CD4-positive, alpha-beta memory T cell (primary cell): ENCODE measurements at places on chromosomes 11 and 22. TPM values are rescaled to one million over a fixed set of nuclear protein-coding genes. Genes with fewer than 3 reads are reported as not detected.

Gene TEAD1
- 1.1 TPM for total RNA-seq

Gene SLC22A8
- not detected for total RNA-seq

Gene C22orf42
- total RNA-seq, result not detected

Gene FAM181B
- total RNA-seq, result not detected

Gene VPREB1
- total RNA-seq, result not detected

- no peak overlapping the region for H3K4me3 ChIP-seq
- H3K36me3 ChIP-seq, result no peaks in the 10 kb centered on the region
- no peaks in the 10 kb centered on the region for H3K27me3 ChIP-seq
These were observed 144.0 kb downstream of the SPON1 start for GRCh38 chr11:14106303-14107049.

- no peaks in the 10 kb centered on the region for H3K36me3 ChIP-seq
- no peak overlapping the region for H3K27ac ChIP-seq
- H3K4me1 ChIP-seq, result no peaks in the 10 kb centered on the region
- no peaks in the 10 kb centered on the region for H3K27me3 ChIP-seq
- H3K4me3 ChIP-seq, result no peak overlapping the region
- DNase-seq, result no peak
These were observed 18.6 kb upstream of the LMO2 start for GRCh38 chr11:33910296-33910957.

- no peak overlapping the region for H3K4me3 ChIP-seq
- no peaks in the 10 kb centered on the region for H3K36me3 ChIP-seq
- peaks cover 5% of the 10 kb centered on the region for H3K4me1 ChIP-seq
- no peaks in the 10 kb centered on the region for H3K27me3 ChIP-seq
These were observed 7.6 kb downstream of the TSPO start for GRCh38 chr22:43158778-43159483.

DNA sequence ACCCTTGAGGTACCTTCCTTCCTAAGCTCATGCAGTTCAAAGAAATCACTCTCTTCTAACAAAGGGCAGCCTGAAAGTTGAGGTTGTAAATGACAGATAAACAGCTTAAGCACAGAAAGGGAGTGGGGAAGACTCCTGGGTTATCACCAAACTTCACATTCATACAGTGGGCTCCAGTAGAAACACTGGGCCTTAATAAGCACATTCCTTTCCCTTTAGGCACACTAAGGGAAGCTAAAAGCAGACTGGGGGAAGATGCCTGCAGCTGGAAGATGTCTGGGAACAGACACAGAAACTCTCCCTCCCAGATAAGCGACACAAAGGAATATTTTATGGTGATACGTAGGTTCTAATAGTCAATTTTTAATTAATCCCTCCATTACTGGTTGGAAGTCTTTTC lies 350.3 kb upstream of the MPPED2 start:
- no peak for DNase-seq
- no peak overlapping the region for H3K27ac ChIP-seq
- no peaks in the 10 kb centered on the region for H3K4me1 ChIP-seq

GRCh38 chr11:128964463-128964930 lies 21.8 kb upstream of the TP53AIP1 start:
- no peak overlapping the region for H3K27ac ChIP-seq
- no peaks in the 10 kb centered on the region for H3K27me3 ChIP-seq
- no peaks in the 10 kb centered on the region for H3K36me3 ChIP-seq
- DNase-seq, result no peak

DNA sequence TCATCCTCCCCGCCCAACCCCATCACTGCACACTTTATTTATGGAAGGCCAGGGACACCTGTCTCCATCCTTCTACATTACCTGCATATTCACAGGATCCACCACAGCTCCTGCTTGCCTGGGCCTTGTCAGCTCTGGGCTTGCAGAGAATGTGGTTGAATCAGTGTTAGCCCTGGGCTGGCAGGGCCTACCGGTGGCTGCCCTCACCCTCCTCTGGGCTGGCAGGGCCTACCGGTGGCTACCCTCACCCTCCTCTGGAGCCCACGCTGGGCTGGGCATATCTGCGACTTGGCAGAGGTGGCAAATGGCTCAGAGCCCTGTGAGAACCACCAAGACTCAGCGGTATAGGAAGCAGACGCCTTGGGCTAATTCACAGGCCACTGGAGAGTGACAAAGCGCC lies 300.9 kb downstream of the NTM start:
- no peak overlapping the region for H3K27ac ChIP-seq
- DNase-seq, result no peak
- no peaks in the 10 kb centered on the region for H3K4me1 ChIP-seq

- H3K27me3 ChIP-seq, result no peaks in the 10 kb centered on the region
- no peak overlapping the region for H3K4me3 ChIP-seq
- H3K27ac ChIP-seq, result no peak overlapping the region
- no peak for DNase-seq
These were observed 35.9 kb upstream of the SESN3 start for GRCh38 chr11:95266751-95267374.

- no peaks in the 10 kb centered on the region for H3K36me3 ChIP-seq
- no peak overlapping the region for H3K27ac ChIP-seq
- H3K4me3 ChIP-seq, result no peak overlapping the region
These were observed 9.7 kb downstream of the MRGPRF start for GRCh38 chr11:69003301-69003865.

GRCh38 chr11:91199866-91200265 lies 977.0 kb upstream of the CHORDC1 start:
- no peaks in the 10 kb centered on the region for H3K4me1 ChIP-seq
- H3K27me3 ChIP-seq, result no peaks in the 10 kb centered on the region
- no peak overlapping the region for H3K4me3 ChIP-seq
- DNase-seq, result no peak

DNA sequence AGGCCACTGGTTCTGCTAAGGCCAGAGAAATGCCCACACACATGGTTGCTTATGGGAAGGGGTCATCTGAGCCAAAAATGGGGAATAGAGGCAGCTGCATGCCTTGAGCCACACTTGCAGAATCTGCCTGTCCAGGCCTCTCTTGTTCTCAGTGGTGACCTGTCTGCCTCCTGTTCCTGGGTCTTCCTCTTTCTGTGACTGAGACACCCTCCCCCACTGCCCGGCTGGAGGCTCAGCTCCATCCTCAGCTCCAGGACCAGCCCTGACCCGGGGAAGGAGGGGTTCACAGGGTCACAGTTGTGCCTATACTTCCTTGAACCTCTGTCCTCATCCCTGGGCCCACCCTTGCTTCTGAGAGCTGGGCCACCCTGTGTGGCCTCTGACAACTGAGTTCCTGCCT lies 52.3 kb downstream of the CSF2RB start:
- no peaks in the 10 kb centered on the region for H3K27me3 ChIP-seq
- no peak for DNase-seq
- H3K4me3 ChIP-seq, result no peak overlapping the region
- H3K27ac ChIP-seq, result no peak overlapping the region
- H3K4me1 ChIP-seq, result no peaks in the 10 kb centered on the region

DNA sequence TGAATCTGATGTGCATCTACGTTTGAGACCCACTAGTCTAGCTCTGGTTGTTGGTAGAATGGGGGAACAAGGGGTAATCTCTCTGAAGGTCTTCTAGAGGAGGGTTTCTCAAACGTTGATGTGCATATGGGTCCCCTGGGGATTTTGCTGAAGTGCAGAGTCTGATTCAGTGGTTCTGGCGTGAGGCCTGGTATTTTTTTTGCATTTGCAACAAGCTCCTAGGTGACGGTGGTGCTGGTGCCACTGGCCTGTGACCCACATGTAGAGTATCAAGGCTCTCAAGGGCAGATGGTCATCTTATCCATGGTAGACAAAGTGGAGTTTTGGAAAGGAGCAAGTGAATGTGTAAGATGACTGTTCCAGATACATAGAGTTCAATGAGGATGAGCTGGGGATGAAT lies 97.1 kb downstream of the CEP164 start:
- H3K4me3 ChIP-seq, result no peak overlapping the region
- peaks cover 6% of the 10 kb centered on the region for H3K4me1 ChIP-seq
- H3K27me3 ChIP-seq, result no peaks in the 10 kb centered on the region
- no peak overlapping the region for H3K27ac ChIP-seq
- H3K36me3 ChIP-seq, result no peaks in the 10 kb centered on the region

GRCh38 chr22:50445880-50446707 lies 28.7 kb downstream of the SBF1 start:
- no peak overlapping the region for H3K4me3 ChIP-seq
- no peak overlapping the region for H3K27ac ChIP-seq
- peaks cover 28% of the 10 kb centered on the region for H3K36me3 ChIP-seq
- H3K4me1 ChIP-seq, result peaks cover 16% of the 10 kb centered on the region
- no peaks in the 10 kb centered on the region for H3K27me3 ChIP-seq

DNA sequence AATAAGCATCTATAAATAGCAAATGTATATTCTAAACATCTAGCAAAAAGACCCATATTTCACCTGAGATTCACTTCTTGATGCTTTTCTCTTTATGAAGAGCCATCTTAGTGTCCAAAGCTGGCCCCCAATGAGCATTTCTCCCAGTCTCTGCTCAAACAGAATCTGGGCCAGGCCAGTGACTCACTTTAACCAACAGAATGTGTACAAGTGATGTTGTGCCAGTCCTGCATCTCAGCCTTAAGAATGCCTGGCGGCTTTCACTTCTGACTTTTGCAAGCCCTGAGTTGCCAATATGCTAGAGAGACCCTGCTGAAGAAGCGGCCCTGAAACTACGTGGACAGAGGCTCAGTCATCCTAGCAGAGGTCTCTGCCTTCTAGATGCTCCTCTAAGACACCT lies 6.9 kb upstream of the COPB1 start:
- no peaks in the 10 kb centered on the region for H3K4me1 ChIP-seq
- no peak overlapping the region for H3K4me3 ChIP-seq
- no peak overlapping the region for H3K27ac ChIP-seq
- no peak for DNase-seq
- no peaks in the 10 kb centered on the region for H3K27me3 ChIP-seq

DNA sequence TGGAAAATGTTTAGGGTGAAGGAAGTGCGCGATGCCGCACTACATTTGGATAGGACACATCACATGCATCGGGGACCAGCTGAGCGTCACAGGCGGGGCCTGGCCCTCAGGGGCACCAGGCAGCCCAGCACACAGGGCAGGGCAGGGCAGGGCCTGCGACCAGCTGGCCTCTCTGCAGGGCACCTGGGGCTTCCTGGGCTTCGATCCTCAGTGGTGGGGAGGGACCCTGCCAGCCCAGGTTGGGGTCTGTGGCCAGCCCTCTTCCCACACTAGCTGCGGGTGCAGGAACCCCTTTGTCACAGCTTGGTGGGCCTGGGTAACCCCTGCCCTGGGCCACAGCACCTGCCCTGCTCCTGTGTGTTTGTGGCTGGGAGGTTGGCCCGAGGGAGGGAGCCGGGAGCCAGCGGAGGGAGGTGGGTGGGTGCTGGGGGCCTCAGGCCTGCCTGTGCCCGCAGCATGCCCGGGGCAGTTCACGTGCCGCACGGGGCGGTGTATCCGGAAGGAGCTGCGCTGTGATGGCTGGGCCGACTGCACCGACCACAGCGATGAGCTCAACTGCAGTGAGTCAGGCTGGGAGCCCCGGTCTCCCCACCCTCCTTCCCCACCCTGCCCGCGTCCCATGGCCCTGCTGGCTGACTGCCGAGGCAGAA lies 37.9 kb downstream of the ST14 start:
- no peaks in the 10 kb centered on the region for H3K27me3 ChIP-seq
- no peaks in the 10 kb centered on the region for H3K4me1 ChIP-seq
- no peak for DNase-seq
- H3K27ac ChIP-seq, result no peak overlapping the region
- no peak overlapping the region for H3K4me3 ChIP-seq
- H3K36me3 ChIP-seq, result no peaks in the 10 kb centered on the region

- H3K27ac ChIP-seq, result no peak overlapping the region
- H3K4me1 ChIP-seq, result no peaks in the 10 kb centered on the region
- no peaks in the 10 kb centered on the region for H3K36me3 ChIP-seq
- DNase-seq, result no peak
These were observed 110.1 kb downstream of the RPL27A start for GRCh38 chr11:8792710-8793109.

DNA sequence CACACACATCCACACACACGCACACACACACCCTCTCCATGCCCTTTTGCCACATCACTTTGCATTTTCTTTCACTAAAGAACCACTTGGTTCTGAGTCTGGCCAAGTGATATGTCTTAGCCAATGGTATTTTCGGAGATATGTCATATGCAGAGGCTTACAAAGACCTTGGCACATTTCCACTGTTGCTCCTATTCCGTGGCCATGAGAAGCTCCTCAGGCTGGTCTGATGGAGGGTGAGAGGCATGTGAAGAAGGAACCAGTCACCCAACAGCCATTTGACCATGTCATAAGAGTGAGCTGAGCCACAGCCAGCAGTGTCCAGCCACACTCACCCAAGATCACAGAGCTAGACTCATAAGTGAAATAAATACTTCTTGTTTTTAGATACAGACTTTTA lies 212.6 kb upstream of the NAV2 start:
- no peak overlapping the region for H3K27ac ChIP-seq
- DNase-seq, result no peak
- no peaks in the 10 kb centered on the region for H3K4me1 ChIP-seq
- H3K27me3 ChIP-seq, result no peaks in the 10 kb centered on the region

DNA sequence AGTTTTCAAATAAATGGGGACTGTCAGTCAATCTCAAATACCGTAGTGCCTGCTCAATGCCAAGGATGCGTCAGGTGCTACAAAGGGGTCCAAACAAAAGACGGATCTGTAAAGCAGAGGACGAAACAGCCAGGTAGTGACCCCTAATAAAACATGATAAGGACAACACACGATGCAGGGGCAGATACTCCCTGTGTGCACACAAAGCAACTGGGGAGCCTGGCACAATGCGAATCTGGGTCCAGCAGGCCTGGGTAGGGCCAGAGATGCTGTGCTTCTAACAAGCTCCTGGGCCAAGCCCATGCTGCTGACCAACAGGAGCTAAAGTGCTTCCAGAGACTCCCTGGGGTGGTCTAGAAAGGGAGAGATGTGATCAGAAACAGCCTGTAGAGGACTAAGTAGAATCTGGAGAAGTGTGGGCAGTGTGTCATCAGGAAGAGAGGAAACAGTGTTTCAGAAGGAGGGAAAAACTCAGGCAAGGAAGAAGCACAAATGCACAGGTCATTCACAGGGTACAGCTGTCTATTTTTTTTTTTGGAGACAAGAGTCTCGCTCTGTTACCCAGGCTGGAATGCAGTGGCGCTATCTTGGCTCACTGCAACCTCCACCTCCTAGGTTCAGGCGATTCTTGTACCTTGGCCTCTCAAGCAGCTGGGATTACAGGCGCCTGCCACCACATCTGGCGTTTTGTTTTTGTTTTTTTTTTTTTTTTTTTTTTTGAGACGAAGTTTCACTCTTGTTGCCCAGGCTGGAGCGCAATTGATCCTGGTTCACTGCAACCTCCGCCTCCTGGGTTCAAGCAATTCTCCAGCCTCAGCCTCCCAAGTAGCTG lies 74.5 kb downstream of the MICAL3 start:
- DNase-seq, result no peak
- H3K27me3 ChIP-seq, result no peaks in the 10 kb centered on the region
- peaks cover 3% of the 10 kb centered on the region for H3K4me1 ChIP-seq
- H3K4me3 ChIP-seq, result no peak overlapping the region
- no peaks in the 10 kb centered on the region for H3K36me3 ChIP-seq

GRCh38 chr22:18121954-18122554 lies 11.4 kb downstream of the TUBA8 start:
- no peak overlapping the region for H3K4me3 ChIP-seq
- no peak for DNase-seq
- no peaks in the 10 kb centered on the region for H3K4me1 ChIP-seq
- no peak overlapping the region for H3K27ac ChIP-seq
- no peaks in the 10 kb centered on the region for H3K27me3 ChIP-seq

GRCh38 chr11:35605706-35606105 lies 12.6 kb upstream of the FJX1 start:
- H3K36me3 ChIP-seq, result no peaks in the 10 kb centered on the region
- no peak overlapping the region for H3K27ac ChIP-seq
- DNase-seq, result no peak
- no peak overlapping the region for H3K4me3 ChIP-seq
- no peaks in the 10 kb centered on the region for H3K27me3 ChIP-seq
